Stimulated activated CD4-positive, alpha-beta T cell treated with anti-CD3 and anti-CD28 coated beads, Interleukin-12 subunit alpha, Interleukin-12 subunit beta, amount 100 ng/mL, for 48 hours (primary cell): ENCODE measurements at places on chromosomes 11 and 22.

DNA sequence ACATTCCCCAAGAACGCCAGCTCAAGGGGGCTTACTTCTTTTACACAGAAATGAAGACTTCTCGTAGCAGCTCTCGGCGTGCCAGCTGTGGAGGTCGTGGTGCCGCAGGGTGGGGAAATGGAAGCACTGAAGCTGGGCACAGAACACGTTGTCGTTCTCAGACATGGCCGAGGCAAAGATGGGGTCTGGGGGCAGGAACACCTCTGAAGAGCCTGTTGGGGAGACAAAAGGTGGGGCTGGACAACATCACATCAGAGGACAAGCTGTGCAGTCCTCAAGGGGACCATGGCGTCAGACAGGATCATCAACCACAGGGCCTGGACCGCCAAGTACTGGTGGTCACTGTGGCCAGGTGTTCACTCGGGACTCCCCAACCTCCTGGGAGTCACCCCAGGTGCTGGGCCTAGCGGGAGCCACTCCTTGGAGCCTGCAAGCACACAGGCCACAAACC lies 65.2 kb downstream of the DGCR2 start:
- no peak for DNase-seq

DNA sequence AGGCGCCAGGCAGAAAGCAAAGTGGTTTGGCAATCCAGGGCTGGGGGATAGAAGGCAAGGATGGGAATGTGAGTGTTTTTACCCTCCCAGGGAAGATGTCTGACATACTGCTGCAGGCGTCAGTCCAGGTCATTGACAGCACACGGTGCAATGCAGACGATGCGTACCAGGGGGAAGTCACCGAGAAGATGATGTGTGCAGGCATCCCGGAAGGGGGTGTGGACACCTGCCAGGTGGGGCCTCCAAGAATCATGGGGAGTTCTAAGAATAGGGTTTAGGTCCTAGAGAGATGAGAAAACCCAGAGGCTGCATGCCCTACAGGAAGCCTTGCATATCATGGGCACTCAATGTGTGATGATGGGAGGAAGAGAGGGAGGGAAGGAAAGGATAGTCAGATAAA lies 28.3 kb upstream of the SMIM35 start:
- no peak for DNase-seq

DNA sequence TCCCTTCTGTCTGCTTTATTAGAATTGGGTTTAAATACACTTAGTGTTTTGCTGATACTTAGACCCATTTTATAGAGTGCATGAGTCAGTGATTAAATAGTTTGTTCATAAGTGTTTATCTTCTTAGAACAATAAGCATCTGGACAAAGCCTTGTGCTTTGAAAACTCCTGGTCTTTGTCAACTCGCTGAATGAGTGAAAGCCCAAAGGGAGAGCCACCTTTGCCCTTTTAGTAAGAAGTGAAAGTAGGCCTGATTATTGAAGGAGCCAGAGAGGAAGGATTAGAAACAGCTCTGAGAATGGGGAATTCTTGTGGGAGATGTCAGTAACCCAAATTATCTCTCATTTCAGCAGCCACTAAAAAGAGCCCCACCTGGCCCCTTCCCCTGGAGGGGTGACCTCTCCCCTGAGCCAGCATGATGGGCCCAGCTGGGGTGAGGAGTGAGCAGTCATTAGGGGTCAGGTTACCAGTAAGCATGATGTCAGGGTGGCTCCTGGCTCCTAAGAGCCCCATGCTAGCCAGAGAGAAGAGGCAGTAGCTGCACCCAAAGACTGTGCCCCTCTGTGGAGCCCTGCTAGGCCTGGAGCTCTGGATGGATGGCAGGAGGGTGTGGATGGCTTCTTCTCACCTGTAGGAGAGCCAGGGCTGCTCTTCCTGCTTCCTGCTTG lies 125.1 kb upstream of the E2F8 start:
- no peak for DNase-seq

DNA sequence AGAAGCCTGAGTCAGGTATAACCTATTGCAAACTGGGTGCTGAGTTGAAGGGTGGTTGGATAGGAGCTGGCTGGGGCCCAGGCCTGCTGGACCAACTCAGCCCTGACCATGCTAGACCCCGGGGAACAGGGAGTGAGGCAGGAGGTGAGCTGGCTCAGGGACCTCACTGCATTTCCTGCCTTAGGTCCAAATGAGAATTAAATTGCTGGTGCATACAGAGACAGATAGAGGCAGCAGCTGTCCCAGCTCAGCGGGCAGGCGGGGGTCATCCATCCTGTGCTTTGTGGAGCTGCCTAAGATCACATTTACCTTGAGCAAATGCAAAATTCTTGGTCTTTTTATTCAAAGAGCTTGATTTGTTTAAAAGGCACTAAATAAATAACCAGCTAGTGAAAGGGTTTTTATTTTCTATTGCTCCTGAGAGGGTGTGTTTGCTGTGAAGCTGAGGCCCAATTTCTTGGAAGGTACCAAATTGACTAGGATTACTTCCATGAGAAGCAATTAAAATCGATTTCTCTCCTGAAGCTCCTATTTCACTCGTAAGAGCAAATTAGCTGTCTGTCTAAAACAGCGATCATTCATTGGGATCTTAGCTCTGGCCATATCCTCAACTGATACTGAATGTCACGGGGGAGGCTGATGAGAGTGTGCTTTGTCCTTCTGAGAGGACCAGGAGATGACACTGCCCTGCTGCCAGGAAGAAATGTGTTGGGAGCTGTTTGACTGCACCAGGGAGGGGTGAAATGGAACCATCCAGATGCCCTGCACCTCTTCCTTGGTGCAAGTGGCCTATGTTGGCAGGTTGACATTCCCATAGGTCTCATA lies 24.9 kb downstream of the USH1C start:
- DNase-seq = no peak

- DNase-seq = no peak
Measured at GRCh38 chr11:66070604-66071380, 720 bp downstream of the PACS1 start.

- DNase-seq = no peak
Measured at GRCh38 chr11:121754598-121754997, 301.8 kb upstream of the SORL1-AS1 start.

DNA sequence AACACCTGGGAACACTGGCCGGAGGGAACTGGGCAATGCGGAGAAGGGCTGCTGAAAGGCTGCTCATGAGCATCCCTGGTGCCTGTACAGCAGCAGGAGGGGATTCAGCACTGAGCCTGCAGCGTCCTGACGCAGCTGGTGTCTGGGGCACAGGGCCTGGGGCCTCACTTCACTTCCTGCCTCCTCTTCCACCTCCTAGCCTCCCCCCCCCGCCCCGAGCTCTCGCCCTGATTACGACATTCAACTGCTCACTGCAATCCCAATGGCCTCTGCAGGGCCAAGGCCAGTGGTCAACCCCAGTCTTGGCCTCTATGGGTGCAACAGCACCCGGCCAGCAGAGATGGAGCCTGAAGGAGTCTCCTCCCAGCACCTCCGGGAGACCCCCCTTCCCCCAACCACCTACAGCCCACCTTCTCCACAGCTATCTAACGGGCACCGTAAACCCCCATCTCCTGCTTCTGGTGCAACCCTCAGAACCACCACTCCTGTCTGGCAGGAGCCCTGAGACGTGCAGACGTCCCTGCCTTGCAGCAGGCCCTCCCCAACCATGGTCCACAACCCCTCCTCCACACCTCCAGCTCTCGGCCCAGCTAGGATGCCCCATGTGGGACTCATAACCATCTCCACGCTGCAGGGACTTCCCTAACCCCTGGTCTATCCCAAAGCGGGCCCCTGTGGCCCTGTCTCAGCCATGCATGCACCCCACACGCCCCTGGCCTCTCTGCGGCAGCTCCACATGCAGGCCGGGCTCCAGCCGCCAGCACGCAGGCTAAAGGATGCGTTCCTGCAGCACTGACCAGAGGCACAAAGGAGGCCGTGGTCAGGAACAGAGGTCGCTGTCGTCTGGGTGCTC lies 38.2 kb downstream of the BRD1 start:
- DNase-seq = no peak

DNA sequence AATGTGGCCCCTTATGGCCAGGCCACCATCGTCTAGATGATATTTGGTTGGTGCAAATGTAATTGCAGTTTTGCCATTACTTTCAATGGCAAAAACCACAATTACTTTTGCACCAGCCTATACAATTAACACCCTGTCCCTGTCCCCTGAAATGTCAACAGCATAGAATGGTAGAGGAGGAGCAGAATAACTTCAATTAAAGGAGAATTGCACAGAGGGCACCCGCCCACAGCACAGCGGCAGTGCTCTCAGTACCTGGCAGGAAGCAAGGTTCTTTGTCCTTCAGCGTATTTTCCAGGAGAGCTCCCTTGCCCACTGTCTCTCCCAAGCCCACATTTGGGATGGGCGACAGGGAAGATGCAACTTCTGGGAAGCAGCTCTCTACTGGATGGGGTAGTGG lies 115.3 kb downstream of the TRIM29 start:
- no peak for DNase-seq

- DNase-seq = no peak
Measured at GRCh38 chr11:112611771-112612170, 349.4 kb upstream of the NCAM1 start.

DNA sequence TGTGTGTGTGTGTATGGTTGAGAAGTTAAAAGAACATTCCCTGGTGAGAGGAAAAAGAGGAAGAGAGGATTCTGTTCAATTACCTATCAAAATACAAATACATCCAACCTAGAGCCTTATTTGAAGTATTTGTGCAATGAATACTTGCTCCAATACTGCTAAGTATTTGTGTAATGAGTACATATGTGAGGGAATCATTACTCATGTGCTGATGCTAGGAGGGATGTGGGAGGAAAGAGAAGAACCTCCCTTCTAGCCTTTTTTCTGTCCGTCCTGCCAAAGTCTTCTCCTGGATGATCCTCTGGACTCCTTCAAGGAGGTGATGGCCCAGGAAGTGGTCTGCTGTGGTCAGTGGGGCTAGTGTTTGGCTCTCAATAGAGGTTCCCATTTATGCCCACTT lies 36.0 kb upstream of the ACCSL start:
- DNase-seq = no peak

DNA sequence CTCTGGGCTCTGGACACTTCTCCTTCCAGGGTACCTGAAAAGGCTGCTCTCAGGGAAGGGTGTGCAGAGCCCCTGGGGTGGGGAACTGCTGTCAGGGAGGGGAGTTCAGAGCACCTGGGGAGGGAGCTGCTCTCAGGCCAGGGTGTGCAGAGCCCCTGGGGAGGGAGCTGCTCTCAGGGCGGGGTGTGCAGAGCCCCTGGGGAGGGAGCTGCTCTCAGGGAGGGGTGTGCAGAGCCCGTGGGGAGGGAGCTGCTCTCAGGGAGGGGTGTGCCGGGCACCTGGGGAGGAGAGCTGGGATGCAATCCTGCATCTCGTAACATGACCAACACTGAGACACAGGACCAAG lies 764.2 kb downstream of the BRD1 start:
- no peak for DNase-seq

- DNase-seq = no peak
Measured at GRCh38 chr11:61787928-61788491, 4.4 kb downstream of the TMEM258 start.

DNA sequence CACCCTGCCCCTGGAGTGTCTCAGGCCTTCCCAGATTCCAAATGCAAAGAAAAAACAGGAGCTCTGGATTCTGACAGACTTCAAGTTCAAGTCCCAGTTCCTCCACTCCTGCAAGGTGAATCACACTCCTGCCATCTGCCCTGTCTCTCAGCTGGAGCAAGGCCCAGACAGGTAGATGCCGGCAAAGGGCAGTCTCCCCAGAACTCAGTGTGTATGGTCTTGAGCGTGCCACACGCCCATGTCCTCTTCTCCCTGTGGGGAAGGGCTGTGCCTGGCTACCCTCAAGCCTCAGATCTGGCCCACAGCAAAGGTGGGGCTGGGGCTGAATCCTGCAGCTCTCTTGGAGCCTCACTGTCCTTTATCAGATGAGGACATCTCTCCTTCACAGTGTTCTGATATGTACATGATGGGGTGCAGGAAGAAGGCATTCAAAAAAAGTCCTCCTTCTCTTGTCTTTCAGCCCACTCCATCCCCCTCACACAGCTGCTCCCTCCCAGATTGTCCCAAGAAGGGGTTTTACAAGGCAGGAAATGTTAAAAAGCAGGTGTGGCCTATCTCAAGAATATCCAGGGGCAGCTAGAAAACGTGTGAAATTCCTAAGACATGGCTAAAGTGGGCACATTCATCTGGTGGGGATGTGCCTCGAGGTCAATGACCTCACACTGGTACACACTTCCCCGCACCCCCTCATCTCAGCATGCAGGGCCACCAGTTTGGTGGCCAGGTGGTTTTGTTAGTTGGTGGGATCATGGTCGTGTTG lies 27.7 kb upstream of the ARFGAP3 start:
- no peak for DNase-seq

DNA sequence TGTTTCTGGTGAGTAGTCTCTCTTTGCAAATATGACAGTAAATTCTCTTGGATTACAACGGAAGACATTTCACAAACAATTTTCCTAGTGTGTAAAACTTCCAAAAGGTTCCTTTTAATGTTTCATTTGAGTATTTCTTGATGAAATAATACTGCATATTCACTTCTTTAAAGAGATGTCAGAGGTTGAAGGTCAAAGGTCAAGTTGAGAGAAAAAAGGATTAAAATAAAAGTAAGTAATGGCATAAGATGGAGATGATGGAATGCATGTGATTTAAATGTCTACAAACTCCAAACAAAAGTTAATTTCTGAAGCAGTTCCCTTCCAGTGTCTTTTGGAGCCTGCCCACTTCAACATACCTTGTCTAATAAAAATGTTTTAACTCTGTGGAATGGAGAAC lies 40.7 kb downstream of the APOL5 start:
- DNase-seq = no peak

GRCh38 chr11:123765601-123766000 lies 11.3 kb upstream of the OR6X1 start:
- no peak for DNase-seq

DNA sequence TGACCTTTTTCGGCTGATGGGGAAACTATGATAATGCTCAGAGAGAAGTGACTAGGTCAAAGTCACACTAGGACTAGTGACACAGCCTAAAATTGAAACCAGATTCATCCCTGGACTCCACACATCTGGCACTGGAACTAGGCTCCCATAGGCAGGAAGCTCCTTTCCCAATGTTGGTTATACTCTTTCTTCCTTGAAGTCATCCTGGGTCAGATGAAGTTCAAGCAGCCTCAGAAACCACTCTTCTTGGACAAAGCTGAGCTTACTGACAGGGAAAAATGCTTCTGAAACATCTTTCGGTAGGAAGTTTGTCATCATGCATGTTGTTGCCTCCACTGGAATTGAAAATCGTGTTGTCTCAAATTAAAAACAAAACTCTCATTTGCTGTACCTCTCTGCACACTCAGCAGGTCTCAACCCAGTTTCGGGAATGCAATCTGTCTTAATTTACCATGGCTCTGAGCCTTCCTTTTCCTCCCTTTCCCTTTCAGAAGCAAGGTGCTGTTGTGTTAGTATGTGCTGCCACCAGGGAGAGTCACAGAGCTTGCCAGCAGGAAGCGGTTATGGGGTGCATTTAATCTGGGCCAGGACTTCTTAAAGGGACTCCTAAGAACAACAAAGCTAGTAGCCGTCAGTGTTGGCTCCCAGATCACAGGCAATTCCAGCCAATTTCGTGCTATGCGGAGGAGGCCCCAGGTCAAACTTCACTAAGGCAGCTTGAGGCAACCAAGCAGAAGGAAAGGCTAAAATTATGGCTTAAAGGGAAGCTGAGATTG lies 384.8 kb downstream of the TENM4 start:
- DNase-seq = no peak

- no peak for DNase-seq
Measured at GRCh38 chr22:42693763-42694683, 26.6 kb downstream of the A4GALT start.

- no peak for DNase-seq
Measured at GRCh38 chr11:2269601-2270321, 627 bp downstream of the ASCL2 start.
